ENCODE measurements at places on chromosomes 7 and 10.

DNA sequence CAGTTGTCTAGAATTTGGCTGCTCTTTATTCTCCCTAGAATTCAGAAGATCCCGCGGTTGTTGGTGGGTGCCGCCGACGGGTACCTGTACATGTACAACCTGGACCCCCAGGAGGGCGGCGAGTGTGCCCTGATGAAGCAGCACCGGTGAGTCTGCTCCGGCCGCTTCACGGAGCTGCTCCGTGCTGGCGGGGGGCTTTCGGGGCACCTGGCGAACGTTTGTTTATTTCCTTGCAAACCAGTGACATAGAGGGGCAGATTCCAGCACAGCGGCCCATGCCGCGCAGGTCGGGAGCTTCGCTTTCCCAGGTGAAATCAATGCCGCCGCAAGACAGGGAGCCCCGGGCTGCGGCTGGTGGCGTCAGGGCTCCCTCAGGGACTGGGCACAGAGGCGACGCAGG is 38.0 kb downstream of the WIPI2 start:
- no peak for DNase-seq

- peak; percentile 50 for DNase-seq
These were observed 19.1 kb upstream of the OPALIN start for GRCh38 chr10:96377816-96378294.

DNA sequence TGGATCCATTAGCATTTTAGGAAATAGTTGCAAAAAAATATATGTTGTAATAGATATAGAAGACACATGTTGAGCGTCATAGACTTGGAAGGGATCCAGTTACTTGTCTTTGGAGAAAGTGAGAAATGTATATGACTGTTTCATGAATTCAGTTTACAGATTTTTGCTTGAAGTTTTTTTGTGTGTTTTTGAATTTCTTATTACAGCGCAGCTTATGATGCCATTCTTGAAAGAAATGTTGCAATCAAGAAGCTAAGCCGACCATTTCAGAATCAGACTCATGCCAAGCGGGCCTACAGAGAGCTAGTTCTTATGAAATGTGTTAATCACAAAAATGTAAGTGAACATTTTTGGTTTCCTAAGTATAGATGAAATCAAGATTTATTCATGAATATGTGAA is 98.2 kb downstream of the MAPK8 start:
- peak; percentile 56 for DNase-seq

GRCh38 chr10:78211561-78212051 is 177.9 kb downstream of the RPS24 start:
- peak; percentile 63 for DNase-seq

GRCh38 chr7:131745390-131746248 is 189.2 kb upstream of the PODXL start:
- peak; percentile 46 for DNase-seq

GRCh38 chr7:70237831-70238575 is 639.7 kb downstream of the AUTS2 start:
- no peak for DNase-seq

DNA sequence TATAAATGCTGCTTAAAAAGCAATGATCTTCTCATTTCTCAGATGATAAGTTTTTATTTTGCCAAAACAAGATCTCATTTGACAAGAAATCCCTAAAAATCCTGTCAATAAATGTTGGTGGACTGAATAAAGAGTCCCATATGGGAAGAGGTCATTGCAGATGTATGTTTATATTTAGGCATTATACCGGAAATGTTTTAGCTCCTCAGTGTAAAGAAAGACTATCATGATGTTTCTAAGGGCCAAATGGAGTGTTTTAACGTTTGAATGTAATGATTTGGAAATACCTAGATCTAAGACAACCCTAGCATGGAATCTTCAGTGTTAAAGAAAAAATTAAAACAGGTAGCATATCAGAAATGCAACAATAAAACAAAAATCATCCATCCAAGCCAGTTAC is 457.8 kb upstream of the NFE2L3 start:
- DNase-seq = no peak

GRCh38 chr7:140053812-140054539 is 8.8 kb downstream of the PARP12 start:
- DNase-seq = no peak

DNA sequence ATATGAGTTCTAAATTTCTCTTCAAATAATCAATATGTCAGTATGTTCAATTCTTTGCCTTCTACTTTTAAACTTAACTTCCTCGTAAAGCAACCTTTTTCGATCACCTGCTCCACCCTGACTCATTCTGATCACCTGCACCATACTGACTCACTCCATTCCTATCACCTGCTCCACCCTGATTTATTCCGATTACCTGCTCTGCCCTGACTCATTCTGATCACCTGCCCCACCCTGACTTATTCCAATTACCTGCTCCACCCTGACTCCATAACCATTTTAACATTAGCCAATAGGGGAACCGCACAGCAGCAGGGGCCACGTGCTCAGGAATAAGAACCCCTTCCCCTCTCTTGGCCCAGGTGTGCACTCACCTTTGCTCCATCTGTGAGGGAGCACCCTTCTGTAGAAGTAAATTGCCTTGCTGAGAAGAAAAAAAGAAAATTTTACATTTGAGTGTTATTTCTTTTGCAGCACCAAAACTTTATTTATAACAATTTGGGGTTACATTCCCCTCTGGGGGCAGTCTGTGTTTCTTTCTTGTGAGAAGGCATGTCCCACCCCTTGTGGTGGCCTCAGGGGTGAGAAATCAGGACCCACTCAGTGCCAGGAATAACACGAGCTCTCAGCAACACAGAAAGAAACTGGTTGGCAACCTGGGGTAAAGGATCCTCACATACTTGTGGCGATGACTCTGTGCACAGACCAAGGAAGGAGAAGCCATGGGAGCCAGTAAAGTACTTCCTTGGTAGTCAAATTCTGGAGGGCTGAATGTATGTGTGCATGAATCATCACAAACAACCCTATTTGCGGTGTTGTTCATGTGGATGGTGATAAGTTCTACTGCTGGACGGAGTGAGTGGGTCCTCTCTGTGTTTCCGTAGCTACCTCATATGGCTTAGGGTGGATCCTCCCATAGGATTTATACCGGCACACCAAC is 29.4 kb upstream of the PPP1R9A start:
- no peak for DNase-seq

DNA sequence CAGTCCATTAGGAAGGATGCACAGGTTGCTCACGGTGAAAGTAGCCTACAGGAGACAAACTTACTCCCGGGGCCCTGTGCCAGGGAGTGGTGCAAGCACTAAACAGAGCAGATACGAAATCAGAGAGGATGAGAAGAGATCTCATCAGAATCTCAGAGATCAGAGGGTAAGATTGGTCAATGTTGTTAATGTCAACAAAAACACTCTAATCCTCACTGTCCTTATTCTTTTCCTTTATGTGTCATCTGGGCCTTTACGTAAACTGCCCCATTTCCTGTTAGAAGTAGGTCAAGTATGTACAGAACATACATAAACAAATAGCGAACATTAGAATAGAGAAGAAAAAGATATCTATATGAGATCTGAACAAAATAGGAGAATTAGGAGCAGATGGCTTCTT is 163.1 kb downstream of the PPP1R17 start:
- no peak for DNase-seq

DNA sequence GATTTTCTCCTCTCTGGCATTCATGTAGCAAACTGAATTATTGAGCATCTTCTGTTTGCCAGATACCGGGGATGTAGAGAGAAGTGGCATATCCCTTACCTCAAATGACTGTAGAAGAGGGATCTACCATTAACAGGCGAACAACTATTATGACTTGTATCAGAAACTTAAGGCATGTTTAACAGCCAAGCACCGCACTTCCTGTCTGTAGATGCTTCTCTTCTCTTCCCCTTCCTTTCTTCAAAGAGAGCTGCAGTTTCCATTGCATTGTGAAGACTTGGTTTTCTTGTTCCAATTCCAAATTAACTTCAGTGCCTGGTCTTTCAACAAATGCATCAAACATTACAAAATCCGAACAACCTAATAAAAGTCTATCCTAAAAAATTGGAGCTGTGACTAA is 49.3 kb downstream of the LRRC4 start:
- no peak for DNase-seq

GRCh38 chr7:114569220-114569619 is 154.6 kb downstream of the FOXP2 start:
- no peak for DNase-seq

GRCh38 chr10:21203473-21204107 is 306.5 kb upstream of the NEBL start:
- no peak for DNase-seq

DNA sequence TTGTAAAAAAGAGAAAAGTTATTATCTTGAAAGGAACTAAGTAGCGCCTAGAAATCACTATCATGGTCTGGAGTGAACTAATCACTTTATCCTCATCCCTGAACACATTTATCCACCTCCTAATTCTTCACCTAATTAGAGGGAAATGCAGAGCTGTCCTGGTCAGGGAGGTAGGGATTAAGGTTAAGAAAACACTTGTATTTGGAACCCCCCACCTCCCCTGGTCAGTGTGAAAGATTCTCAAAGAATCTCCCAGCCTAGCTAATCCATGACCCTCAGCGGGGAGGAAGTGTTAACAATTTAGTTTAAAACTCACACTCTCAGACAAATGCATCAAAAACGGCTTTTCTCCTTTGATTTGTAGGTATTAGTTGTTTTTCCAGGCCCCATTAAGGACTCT is 83.8 kb downstream of the FAM204A start:
- no peak for DNase-seq

DNA sequence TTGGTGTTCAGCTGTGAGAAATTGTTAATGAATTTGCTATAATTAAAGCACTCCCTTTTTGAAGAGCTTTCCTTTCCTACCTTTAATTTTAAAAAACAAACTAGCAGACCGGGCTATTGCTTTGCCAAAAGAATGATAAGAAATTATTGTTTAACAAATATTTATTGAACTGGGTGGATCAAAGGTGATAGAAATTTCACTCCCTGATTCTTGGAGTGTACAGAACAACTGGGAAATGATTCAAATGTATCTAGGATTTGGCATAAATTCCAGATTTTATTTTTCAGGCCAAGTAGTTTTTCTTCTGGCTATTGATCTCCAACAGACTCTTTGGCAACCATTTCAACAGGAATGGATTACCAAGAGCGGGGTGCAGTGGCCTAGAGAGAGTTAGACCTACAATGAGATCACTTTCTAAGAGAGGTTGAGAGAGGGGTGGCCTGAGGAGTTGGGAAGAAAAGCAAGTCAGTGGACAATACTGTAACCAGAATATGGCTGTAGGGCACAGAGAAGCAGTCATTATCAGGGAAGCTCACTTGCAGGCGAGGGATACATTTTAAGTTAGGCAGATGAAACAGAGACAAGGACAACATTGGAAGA is 71.9 kb downstream of the PLXDC2 start:
- DNase-seq = no peak

DNA sequence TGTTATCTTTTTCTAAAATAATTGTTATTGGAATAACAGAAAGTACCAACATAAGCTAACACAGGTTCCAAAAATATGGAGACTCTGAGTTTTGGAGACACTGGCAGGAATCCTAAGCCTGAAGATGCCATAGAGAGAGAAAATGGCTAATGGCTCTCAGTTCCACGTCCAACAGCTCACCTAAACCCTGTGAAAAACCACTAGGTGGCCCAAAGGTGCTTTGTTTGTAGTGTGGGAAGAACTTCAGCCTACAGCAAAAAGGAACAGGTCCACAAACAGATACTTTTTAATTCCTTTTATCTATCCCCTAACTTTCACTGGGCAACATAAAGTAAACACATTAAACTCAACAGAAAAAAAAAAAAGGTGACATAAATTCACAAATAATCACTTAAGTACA is 272.3 kb downstream of the SEMA3D start:
- DNase-seq = no peak
